Activated CD8-positive, alpha-beta T cell treated with anti-CD3 and anti-CD28 coated beads, Interleukin-2, amount 10 ng/mL, durations not matched to agents 7 days and 5 days (primary cell): ENCODE measurements at places on chromosomes 3 and 15.

DNA sequence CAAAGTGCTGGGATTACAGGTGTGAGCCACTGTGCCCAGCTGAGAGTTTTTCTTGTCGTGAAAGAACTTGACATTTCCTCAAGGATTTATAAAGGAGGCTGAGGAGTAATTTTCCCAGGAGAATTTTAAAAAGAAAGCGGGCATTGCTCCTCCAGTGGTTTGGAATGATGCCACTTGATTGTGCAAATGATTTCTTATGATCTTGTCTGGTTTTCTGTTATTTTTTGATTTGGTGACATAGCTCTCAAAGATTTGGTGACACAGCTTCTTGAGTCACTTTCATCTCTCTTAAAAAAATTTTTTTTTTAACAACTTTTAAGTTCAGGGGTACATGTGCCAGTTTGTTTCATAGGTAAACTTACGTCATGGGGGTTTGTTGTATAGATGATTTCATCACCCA lies 24.6 kb upstream of the NFKBIZ start:
- no peak for DNase-seq

- DNase-seq, result no peak
These were observed 13.7 kb upstream of the CCR3 start for GRCh38 chr3:46228260-46229242.

DNA sequence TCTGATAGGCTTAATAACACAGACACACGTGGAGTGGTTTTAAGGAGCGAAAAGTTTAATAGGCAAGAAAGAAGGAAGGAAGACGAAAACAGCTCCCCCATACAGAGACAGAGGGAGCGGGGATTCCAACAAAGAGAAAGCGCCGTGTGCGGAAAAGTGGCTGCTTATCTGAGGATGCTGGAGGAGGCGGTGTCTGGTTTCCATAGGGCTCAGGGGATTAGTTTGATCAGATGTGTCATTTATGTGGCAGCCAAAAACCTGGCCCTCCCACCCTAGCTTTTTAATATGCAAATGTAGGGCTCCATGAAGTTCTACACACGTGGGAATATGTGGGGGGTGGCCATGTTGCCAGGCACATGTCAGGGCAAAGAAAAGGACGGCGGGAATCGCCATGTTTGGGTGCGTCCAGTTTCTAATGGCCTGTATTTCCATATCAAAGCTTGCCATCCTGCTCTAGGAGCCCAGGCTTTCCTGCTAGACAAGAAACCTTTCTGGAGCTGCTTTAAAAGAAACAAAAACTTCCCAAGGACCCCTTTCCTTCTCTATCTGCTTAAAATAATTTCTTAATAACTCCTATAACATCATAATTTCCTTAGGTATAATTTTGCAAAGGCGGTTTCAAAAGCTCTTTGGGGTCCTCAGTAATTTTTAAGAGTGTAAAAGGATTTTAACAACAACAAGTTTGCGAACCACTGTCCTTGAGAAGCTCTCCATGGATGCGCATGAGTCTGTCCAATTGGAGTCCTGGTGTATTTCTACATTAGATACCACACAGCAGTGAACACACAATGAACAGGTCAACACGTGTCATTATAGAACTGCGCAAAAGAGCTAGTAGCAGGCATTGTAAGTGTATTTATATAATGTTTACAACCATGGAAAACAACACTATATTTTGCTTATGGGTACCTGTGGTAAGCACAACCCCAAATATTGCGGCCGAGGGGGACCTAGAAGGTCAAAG lies 622 bp upstream of the ZNF589 start:
- no peak for DNase-seq

DNA sequence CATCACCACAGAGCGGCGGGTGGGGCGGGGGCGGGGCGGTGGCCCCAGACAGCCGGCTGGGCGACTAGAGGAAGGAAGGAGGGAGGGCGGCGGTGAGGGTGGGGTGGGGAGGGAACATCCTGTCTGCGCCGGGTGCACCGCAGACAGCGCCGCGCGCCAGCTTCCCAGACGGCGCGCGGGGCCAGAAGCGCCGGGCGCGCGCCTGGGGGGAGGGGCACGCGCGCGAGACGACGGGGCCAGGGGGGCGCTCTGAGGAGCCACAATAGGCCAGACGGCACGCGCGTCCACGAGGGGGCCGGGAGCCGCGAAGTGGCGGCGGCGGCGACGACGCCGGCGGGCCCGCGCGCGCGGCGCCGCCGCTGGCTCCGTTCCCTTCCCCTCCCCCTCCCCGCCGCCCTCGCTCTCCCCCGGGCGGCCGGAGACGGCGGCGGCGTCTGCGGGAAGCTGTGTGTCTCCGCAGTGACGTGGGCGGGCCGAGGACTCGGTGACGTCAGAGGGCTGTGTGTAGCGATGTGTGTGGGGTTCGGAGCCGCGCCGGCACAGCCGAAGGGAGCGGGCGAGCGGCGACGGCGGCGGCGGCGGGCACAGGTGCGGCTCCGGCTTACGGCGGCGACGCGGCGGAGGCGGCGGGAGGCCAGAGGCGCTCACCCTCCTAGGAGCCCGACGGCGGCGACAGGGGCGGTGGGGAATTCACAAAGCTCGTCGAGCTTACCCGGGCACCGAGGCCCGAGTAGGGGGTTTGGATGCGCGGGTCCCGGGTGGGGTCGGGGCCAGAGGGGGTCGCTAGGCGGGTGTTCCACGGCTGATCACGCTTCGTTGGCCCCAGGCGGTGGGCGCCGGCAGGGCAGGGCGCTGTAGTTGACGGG lies at the start of gene SKIL:
SKIL (plus strand) TSS at position 540 of the 866 bp plus-strand sequence. CDS start 2,617 bp downstream, outside the sequence.
- peak; percentile 94 for DNase-seq

DNA sequence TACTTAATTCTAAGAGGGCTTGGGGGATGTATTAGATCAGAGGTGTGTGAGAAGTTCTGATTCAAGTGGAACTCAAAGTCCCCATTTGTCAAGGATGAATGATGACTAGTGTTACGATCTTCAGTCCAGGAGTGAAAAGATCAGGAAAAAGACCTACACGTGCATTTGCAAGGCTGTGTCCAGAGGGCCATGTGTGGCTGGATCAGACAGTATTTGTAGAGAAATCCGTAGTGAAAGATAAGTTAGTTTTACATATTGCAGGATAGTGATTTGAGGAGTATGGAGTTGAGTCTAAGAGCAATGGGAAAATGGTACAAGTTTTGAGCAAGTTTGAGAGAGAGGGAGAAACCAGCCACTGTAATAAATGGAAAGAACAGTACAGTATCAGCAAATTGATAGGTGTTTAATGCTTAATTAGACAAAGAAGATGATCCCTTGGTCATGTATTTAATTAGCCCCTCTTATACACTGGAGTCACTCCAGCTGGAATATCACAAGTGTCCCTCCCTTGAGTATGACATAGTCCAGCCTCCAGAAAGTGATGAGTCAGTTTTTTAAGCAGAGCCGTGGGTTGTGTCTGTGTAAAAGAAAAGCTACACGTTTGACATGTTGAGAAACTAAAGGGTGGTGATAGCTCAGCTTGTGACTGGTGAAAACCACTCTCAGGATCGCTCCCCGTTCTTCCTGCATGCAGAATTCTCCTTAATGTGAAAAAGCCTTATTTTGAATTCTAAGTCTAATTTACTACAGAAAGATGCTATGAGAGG lies 348.8 kb downstream of the ROBO1 start:
- no peak for DNase-seq

- no peak for DNase-seq
These were observed 16.4 kb downstream of the SMAD6 start for GRCh38 chr15:66718220-66718988.

DNA sequence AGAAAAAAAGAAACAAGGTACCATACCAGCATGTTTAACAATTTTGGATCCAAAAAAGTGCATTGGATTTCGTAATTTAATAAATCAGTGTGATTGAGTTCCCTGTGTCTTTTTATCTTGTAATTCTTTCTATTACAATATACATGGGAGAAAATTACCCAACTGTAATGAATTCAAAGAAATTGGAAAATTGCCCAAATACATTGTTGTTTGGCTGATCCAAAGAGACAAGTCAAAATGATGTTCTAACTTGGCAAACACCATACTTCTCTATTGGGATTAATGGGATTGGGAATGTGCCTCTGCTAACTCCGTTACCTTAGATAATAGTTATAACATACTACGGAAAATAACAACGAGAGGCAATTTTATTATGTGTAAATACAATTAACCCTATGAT lies 1097.1 kb downstream of the ROBO1 start:
- no peak for DNase-seq

- DNase-seq, result no peak
These were observed 199.3 kb downstream of the TNIK start for GRCh38 chr3:171260899-171261298.

- peak; percentile 75 for DNase-seq
These were observed 3.3 kb downstream of the ANKRD63 start for GRCh38 chr15:40279437-40280141.

DNA sequence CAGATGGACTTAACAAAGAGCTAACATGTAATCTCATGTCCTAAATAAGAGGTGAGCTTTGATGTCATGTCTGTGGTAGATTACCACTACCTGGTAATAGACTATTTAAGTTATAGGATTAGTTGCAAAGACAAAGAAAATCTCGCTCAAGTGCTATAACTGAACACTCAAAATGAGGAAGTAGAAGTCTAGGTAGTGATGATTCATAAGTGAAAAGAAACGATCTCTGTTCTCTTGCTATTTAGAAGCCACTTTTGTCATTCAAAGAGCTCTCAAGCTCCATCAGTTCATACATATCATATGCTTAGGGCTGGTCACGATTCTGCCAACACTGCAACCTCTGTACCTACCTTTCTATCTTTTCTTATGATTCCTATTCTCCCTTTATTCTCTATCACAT lies 110.9 kb downstream of the EDEM1 start:
- no peak for DNase-seq

DNA sequence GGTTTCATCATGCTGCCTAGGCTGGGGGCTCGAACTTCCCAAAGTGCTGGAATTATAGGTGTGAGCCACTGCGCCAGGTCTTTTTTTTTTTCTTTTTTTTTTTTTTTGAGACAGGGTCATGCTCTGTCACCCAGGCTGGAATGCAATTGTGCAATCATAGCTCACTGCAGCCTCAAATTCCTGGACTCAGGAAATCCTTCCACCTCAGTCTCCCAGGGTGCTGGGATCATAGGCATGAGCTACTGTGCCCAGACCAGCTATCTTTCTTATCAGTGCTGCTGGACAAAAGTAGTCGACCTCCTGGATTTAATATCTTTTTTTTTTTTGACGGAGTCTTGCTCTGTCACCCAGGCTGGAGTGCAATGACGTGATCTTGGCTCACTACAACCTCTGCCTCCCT lies 60.8 kb downstream of the TFDP2 start:
- DNase-seq, result no peak

- no peak for DNase-seq
These were observed 31.6 kb downstream of the DNAJB8 start for GRCh38 chr3:128435058-128435457.

DNA sequence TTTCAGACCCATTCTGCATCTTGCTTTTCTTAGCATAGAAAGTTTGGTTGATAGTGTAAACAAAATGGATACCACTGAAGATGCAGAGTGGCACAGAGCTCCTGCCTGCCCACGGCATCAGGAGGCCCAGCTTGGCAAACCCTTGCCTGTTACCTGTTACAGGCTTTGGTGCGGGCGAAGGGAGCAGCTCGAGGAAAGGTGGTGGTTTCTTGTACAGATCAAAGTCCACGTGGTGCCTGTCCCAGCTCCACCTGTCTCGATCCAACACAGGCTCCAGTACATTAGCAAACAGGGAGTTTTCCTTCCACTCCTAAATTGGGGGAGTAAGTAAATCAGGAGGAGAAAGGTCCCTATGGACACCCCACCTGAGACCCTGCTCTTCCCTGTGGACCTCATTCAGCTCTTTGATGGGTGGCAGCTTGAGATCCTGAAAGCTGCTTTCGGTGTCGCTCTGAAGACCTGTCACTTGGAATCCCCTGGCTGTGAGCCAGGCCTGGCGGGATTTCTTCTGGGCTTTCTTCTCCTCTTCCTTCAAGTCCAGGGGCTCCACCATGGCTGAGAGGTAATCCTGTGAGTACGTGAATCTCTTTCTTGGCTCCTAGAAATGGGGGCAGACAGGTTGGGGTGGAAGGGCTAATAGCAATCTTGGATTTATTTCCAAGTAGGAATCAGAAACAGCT lies 35.7 kb downstream of the ACAD9 start:
- DNase-seq, result no peak

- no peak for DNase-seq
These were observed 47.6 kb downstream of the EFHB start for GRCh38 chr3:19886404-19886803.

GRCh38 chr3:155385896-155386625 lies 92.6 kb upstream of the STRIT1 start:
- no peak for DNase-seq

DNA sequence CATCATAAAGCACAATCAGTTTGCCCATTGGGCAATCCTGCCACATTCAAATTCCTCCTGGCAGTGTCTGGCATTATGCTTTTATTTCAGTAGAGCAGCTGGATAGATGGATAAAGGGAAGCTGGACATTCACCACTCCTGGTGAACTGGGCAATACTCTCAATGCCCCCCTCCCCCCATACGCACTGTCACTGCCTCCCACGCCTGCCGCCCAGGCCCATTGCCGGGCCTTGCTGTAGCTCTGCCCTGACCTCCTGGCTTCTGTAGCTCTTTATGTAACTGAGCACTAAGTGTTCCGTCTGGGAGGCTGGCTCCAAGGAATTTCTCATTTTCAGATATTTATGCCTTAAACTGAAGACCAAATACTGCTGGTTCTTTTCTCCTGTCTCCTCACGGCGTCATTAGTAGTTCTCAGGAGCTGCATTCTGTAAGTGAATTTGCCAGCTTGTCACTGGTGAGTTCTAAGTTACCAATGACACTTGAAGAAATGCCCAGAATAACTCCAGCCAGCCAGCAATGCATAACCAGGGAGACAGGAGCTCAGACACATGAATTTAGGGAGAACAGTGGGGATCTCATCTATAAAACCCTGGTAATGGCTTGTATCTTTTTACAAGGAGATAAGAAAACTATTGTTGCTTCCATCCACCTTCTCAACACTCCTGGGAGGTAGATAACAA lies 25.5 kb upstream of the RASGRF1 start:
- DNase-seq, result no peak

GRCh38 chr3:174023421-174023820 lies 625.9 kb downstream of the NLGN1 start:
- DNase-seq, result no peak

DNA sequence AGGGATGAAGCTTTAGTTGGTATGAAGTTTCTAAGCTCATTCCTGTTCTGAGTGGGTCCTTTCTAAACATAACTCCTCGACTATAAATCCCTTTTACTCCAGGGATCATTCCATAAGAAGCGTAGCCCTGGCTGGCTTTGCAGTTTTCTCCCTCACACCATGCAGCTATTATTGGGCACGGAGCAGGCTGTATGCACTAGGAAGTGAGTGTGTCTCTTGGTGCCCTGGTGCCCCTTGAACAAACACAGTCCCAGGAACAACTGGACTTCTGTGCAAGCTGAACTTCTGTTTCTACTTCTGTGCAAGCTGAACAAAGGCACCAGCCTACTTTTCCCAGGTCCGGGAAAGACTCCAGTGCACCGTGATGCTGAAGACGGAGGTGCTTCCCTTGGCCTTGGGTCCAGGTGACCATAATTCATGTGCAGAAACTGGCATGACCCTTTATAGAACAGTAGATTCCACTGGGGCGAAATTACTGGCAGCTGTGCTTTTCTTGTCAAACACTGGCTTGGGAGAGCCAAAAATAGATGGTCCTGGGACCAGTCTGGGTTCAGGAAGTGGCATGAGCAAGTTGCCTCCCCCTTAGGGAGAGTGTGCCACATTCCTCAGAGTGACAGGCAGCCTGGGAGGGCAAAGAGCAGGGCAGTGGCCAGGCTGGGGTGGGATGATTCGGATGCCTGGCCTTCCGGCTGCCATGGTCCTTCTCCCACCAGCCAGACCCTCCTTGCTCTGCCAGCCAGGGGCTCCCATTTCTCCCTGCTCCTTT lies 127.2 kb downstream of the SLCO3A1 start:
- DNase-seq, result no peak
